ENCODE measurements at places on chromosomes 4 and X.
A peak's percentile ranks its signal among the peaks of the same experiment; 100 is the strongest.

- DNase-seq, result peak; percentile 68
Observed at GRCh38 chrX:119692191-119693039, 553 bp downstream of the SEPTIN6 start.

- no peak for DNase-seq
Observed at GRCh38 chr4:153242839-153243324, 38.6 kb downstream of the TRIM2 start.

GRCh38 chr4:58502839-58503238, 1392.7 kb upstream of the IGFBP7 start:
- no peak for DNase-seq

DNA sequence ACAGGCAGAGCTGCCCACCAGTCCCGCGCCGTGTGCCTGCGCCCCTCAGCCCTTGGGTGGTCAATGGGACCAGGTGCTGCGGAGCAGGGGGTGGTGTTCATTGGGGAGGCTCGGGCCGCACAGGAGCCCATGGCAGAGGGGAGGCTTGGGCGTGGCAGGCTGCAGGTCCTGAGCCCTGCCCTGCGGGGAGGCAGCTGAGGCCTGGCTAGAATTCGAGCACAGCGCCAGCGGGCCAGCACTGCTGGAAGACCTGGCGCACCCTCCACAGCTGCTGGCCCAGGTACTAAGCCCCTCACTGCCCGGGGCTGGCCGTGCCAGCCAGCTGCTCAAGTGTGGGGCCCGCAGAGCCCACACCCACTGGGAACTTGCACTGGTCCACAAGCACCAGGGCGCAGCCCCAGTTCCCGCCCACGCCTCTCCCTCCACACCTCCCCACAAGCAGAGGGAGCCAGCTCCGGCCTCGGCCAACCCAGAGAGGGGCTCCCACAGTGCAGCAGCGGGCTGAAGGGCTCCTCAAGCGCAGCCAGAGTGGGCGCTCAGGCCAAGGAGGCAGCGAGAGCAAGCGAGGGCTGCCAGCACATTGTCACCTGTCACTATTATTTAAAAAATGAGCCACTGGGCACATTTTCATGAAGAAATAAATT, 645.8 kb downstream of the CENPC start:
- no peak for DNase-seq

GRCh38 chr4:130131536-130131935, 1035.6 kb downstream of the C4orf33 start:
- DNase-seq, result no peak

DNA sequence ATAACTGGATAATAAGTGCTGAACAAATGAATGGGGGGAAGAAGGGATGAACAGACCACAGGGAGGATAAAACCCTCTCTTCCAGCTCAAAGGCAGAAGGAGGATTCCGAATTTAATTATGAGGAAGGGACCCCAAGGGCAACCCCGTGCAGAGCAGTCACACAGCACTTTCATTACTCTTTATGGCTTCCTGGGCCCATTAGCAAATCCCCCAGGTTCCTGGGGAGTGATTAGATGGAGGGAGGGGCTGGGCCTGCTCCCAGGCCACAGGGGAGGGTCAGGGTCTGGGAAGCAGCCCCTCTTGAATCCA, 67.1 kb downstream of the PPP2R2C start:
- DNase-seq, result no peak

GRCh38 chr4:5361968-5362367, 310.7 kb downstream of the STK32B start:
- DNase-seq, result peak; percentile 39

DNA sequence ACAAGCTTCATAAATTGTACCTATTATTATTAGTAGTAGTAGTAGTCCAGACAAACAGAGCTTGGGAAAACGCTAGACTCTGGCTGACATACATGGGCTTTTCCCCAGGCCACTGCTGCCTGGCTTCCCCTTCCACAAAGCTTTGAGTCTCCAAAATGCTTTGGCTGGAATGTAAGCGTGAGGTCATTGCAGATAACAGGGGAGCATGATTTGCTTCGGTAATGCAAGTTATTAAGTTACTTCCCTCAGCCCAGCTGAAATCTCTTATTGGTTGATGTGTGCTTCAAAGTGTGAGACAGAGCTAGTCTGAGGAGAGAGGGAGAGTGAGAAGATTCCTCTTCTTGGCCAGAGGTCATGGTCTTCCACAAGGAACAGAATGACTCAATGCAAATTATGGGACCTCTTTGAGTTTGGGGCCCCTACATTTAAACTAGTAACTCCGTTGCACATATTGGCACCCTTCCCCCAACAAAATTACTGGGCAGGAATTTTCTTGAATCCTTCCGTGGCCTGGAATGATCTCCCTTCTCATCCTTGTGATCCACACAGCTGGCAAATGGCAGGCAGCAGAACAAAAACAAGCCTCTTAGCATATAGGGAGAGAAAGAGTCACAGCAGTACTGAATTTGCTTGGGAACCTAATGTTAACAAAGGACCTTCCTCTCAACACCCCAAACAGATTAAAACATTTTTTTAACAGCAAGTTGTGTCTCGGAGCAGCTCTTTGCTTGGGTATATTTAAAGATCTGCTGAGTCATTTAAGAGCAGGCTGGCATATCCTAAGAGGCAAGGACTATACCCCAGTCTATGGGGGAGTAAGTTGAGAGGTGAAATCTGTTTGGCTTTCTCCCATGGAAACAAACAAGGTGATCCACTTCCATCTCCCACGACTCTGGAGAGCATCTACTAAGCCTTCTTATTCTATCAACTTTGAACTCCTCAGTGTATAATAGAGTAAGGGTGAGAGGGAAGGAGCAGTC, 19.9 kb downstream of the AR start:
- DNase-seq, result no peak

GRCh38 chr4:37891260-37892159, 626 bp downstream of the TBC1D1 start:
- DNase-seq, result peak; percentile 84

- DNase-seq, result no peak
Observed at GRCh38 chr4:55768291-55768690, 51.3 kb upstream of the EXOC1L start.

Data from MM.1S (cell line).